ENCODE measurements at places on chromosomes 7 and 10.
A peak's percentile ranks its signal among the peaks of the same experiment; 100 is the strongest.

- no peak overlapping the region for H3K4me3 ChIP-seq
- H3K27me3 ChIP-seq, result no peaks in the 10 kb centered on the region
- peak overlapping the region; percentile 64 for H3K27ac ChIP-seq
- H3K36me3 ChIP-seq, result peaks cover 4% of the 10 kb centered on the region
- peaks cover 19% of the 10 kb centered on the region for H3K4me1 ChIP-seq
These were observed 139.8 kb upstream of the AOAH start for GRCh38 chr7:36863901-36864701.

DNA sequence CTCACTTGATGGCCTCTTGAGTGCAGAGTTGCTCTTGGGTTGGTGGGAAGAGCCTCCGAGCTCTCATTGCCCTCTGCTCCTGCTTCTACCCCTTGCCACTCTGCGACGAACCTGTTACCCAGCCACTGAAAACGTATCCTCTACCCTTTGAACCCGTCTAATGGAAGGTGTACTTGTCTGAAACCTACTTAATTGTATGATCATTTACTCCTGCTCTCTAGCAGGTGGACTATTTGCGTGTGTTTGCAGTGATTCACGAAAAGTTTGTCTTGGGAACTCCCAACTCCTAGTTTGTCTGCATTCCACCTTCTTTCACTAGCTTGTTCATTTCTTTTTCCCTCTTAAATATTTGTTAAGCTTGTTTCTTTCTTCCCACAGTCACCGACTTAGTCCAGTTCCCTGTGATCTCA lies 503 bp downstream of the CROT start:
- peak overlapping the region; percentile 93 for H3K4me3 ChIP-seq
- H3K27me3 ChIP-seq, result no peaks in the 10 kb centered on the region
- H3K27ac ChIP-seq, result no peak overlapping the region
- H3K36me3 ChIP-seq, result peaks cover 43% of the 10 kb centered on the region
- DNase-seq, result no peak

DNA sequence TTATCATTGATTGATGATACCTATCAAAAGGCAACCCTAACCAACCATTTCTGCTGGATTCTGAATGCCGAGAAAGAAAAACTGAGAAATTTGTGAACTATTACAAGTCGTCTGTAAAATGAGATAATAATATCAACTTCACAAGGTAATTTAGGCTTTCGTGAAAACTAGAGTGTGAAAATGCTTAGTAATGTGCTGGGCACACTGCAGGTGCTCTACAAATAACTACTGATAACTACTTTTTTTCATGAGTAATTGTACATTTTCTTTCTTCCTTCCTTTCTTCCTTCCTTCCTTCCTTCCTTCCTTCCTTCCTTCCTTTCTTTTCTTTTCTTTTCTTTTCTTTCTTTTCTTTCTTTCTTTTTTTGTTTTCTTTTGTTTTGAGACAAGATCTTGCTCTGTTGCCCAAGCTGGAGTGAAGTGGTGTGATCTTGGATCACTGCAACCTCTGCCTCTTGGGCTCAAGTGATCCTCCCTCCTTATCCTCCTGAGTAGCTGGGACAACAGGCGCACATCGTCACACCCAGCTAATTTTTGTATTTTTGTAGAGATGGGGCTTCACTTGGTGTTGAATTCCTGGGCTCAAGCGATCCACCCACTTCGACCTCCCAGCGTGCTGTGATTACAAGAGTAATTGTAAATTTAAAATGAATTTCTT lies 42.9 kb downstream of the BMPR1A start:
- H3K4me1 ChIP-seq, result peaks cover 48% of the 10 kb centered on the region
- H3K27ac ChIP-seq, result peak overlapping the region; percentile 80

DNA sequence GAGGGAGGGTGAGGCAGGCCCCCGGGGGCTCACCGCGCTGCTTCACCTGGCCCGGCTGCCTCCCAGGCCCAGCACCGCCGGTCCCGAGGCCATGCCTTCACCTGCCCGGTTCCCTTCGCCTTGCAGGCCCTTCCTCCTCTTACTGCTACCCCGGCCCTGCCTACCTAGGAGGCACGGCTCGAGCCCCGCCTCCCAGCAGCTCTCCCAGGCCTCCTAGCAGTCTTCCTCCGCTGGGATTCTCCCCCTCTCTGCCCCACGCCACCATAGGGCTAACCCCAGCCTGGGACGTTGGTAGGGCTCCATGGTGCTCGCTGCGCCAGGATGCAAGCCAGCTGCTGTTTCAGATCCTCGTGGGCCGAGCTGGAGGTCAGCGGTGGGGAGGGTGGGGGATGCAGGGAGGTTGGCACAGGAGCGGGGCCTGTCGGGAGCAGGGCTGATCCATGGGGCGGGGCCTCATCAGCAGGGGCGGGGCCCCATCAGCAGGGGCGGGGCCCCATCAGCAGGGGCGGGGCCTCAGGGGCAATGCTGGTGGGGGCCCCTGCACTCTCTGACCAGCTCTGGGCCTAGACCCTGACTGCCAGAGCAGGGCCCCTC lies 63.3 kb downstream of the RASGEF1A start:
- DNase-seq, result peak; percentile 2
- H3K4me1 ChIP-seq, result peaks cover 4% of the 10 kb centered on the region
- H3K27me3 ChIP-seq, result no peaks in the 10 kb centered on the region
- no peaks in the 10 kb centered on the region for H3K36me3 ChIP-seq

GRCh38 chr10:91552274-91553095 lies 80.4 kb downstream of the PPP1R3C start:
- H3K4me3 ChIP-seq, result no peak overlapping the region
- H3K27ac ChIP-seq, result no peak overlapping the region
- H3K36me3 ChIP-seq, result no peaks in the 10 kb centered on the region
- DNase-seq, result no peak
- peaks cover 11% of the 10 kb centered on the region for H3K4me1 ChIP-seq
- no peaks in the 10 kb centered on the region for H3K27me3 ChIP-seq

DNA sequence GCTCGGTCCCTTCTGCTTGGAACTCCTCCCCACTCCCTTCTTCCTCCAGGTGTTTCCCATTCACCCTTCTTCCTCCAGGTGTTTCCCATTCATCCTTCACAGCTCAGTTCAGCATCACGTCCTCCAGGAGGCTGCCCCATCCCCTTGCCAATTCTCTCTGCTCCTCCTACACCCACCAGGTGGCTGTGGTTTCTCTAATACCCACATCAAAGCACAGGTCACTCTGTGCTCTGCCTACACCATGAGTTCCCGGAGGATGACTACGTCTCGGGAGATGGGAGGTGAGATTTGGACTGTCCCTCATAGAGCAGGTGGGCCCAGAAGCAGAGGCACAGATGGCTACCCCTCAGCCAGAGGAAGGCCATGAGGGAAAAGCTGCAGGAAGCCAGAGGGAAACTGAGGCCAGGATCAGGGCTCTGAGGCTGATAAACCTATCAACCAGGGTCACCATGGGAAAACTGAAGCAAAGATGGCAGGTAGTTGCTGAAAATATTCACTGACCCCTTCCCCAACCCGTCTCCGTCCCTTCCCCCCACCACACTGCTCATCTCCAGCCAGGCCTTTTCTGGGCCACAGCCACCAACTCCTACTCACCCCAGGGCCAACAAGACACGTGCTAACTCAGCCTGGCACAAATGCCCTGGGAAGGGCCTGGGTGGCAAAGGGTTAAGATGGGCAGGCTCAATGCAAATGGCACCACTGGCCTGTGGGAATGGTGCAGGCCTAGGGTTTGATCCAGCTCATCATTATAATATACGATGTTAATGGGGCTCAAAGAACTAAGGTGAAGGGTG lies 56.6 kb upstream of the CPXM2 start:
- DNase-seq, result no peak
- H3K4me1 ChIP-seq, result peaks cover 17% of the 10 kb centered on the region
- no peak overlapping the region for H3K27ac ChIP-seq
- H3K36me3 ChIP-seq, result no peaks in the 10 kb centered on the region

DNA sequence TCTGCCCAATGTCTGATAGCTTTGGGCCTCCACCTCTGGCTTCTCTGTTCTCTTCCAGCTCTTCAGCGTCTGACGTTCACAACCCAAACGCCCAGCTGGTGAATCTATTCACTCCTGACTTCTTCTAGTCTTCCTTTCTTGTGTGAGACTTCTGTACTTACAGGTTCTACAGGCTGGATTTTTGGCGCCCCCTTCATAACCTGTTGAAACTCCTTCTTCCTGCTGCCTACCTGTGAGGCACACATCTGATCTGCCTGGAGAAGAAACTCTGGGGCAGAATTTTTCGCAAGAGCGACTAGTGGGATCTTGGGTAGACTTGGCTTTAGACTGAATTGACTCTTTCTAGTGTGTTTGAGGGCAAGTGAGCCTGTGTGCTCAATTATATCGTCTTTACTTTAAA lies 249.3 kb downstream of the REEP3 start:
- H3K27me3 ChIP-seq, result peaks cover 71% of the 10 kb centered on the region
- no peak overlapping the region for H3K27ac ChIP-seq
- H3K4me1 ChIP-seq, result peaks cover 11% of the 10 kb centered on the region
- H3K4me3 ChIP-seq, result no peak overlapping the region
- DNase-seq, result no peak

DNA sequence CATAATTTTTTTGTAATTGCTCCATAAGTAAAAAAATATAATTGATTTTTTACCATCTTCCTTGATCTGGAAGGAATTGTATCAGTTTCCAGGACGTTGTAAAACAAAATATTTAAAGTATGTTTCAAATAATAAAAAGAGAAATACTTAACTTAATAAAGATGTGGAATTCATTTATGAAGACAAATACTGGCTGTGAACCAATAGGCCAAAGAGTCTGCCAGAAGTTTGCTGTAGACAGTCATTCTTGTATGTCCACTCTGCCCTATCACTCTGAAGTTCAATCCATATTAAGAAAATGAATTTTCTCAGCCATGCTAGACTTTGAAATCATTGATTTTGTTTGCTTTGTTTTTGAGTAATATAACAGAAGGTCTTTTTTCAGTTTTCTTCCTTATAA lies 256.4 kb downstream of the TRIL start:
- peaks cover 13% of the 10 kb centered on the region for H3K4me1 ChIP-seq
- H3K4me3 ChIP-seq, result no peak overlapping the region
- no peak for DNase-seq
- H3K36me3 ChIP-seq, result peaks cover 4% of the 10 kb centered on the region

DNA sequence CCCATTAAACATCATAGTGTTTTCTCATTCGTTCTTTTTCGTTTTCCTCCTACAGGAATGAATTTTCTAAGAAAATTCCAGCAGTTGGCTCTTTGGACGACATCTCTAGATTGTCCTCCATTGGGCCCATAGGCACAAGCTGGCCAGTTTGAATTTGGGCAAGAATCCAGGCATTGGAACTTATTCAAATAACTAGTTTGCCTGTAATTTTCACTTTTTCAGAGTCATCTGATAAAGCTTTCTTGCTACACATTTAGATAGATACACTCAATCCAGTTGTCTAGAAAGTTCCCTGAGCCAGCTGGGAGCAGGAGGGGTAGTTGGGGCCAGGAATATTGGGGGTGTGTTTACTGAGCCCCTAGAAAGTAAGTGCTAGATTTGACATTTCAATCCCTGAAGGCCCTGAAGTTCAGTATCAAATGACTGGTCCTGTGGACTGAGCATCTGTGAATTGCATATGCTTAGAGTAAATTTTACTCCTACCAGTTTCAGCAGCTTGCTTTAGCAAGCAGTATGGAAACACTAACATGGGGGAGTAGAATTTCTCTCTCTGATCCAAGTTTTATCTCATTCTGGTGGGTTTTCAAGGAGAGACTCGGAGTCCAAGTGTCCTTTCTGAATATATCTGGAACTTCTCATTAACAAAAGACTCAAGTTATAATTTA lies 5.2 kb downstream of the EGFR start:
- H3K4me1 ChIP-seq, result no peaks in the 10 kb centered on the region
- no peak for DNase-seq
- H3K36me3 ChIP-seq, result no peaks in the 10 kb centered on the region
- H3K27ac ChIP-seq, result no peak overlapping the region
- H3K27me3 ChIP-seq, result peaks cover 53% of the 10 kb centered on the region
- no peak overlapping the region for H3K4me3 ChIP-seq

DNA sequence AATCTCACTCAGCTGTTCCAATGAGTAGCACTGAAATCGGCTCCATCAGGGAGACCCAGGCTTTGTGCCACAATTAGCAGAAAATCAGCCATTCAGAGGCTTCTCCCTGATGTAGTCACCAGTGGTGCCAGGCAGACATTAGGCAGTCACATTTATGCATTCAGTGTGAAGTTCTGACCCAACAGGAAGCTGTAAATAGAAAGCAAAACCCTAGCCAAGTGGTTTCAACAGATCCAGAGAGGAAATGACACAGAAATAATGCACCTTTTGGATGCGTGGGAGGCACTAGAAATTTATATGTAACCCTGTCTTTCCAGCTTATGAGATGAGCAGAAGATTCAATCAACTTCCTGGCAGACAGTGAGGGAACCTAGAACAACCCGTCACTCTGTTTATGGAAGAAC lies 186.4 kb downstream of the PDE1C start:
- H3K4me1 ChIP-seq, result no peaks in the 10 kb centered on the region
- H3K27me3 ChIP-seq, result no peaks in the 10 kb centered on the region
- peaks cover 4% of the 10 kb centered on the region for H3K36me3 ChIP-seq
- no peak for DNase-seq

DNA sequence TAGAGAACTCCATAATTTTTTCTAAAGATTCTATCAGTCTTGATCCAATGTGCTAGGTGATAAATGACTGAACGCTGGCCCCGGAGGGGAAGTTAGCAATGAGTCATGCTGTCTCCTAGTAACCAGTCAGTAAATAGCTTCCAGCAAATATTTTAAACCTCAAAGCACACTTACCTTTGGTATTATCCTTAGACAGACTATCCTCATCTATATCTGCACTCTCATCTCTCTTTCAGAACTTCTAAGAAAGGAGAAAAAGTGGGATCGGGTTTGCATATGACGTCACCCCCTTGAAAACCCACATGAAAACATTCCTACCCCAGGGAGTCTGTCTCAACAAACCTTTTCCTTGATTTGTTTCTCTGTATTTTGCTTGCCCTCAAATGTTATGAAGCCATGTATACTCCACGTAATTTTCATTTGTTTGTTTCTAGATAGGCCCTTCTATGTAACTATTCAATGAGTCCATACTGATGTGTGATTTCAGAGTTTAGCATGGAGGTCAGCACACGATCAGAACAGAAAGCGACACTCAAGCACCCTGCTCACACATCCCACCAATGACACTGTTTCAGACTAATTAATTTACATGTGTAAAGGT lies 174.9 kb upstream of the NRP1 start:
- H3K4me1 ChIP-seq, result peaks cover 11% of the 10 kb centered on the region
- H3K4me3 ChIP-seq, result no peak overlapping the region
- no peak for DNase-seq
- H3K36me3 ChIP-seq, result peaks cover 2% of the 10 kb centered on the region

- no peaks in the 10 kb centered on the region for H3K27me3 ChIP-seq
- no peak for DNase-seq
- H3K27ac ChIP-seq, result no peak overlapping the region
- no peak overlapping the region for H3K4me3 ChIP-seq
- H3K4me1 ChIP-seq, result peaks cover 17% of the 10 kb centered on the region
These were observed 57.2 kb downstream of the PROSER2 start for GRCh38 chr10:11880151-11881029.

Data from neural crest cell (in vitro differentiated cells).